ENCODE measurements at places on chromosomes 11 and 22.

GRCh38 chr11:96744697-96745096 is 354.9 kb downstream of the JRKL start:
- no peak for DNase-seq

GRCh38 chr11:43381802-43382201 is 23.1 kb downstream of the TTC17 start:
- DNase-seq: no peak

DNA sequence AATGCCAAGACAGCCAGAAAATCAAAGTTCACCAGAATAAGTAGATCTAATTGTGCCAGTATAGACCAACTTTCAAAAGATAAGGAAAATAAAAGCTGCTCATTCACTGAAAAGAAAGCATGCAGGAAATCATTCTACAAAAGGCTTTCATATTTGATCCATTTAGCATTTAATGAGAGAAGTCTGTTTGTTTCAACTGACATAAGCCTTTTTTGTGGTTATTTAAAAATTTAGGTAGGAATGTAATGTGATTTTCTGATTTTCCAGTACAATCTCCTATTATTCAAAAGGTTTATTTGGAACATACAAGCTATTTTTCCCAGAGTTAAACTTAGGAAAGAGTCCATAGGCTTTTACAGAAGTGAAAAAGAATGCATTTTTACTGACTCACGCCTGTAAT is 92.7 kb downstream of the SBF2 start:
- no peak for DNase-seq

DNA sequence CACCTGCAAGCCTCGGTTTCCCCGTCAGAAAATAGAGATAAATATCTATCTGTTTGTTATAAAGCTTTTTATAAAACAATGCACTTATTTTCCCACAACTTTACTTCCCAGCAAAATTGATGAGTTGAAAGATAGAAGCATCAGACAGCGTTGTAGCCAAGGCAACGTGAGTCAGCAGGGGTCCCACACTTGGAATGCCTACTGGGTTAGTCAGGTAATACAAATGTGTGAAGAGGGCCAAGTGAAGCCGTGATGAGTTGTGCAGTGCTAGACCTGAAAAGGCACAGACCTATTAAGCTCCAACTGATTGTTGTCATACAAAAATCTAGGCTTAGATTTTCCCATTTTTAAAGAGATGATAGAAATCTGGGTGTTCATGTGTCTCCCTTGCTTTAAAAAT is 118.7 kb downstream of the PGR start:
- DNase-seq: no peak

- DNase-seq: no peak
These were observed 308.8 kb downstream of the TBC1D22A start for GRCh38 chr22:47071078-47071806.

GRCh38 chr11:109845437-109845836 is 247.8 kb upstream of the ZC3H12C start:
- DNase-seq: no peak

- no peak for DNase-seq
These were observed 12.3 kb downstream of the KIAA0930 start for GRCh38 chr22:45228401-45228754.

DNA sequence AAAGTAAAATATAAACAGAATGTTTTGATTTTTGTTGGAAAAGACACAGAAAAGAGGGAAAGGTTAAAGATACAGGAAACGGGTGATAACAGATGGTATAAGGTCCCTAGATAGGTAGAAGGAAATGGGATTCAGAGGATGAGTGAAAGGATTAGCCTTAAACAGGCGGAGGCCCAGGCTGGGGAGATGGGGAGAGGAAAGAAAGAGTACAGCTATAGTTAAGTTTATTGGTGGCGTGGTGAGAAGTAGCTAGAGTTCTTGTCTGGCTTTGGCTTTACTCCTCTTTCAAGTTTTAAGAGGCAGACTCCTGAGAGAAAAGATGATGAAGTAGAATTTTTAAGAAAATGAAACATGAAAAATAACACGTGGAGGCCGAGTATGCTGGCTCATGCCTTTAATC is 13.7 kb downstream of the ZBTB44 start:
- no peak for DNase-seq

- no peak for DNase-seq
These were observed 169.8 kb downstream of the DSCAML1 start for GRCh38 chr11:117627259-117627658.

- DNase-seq: no peak
These were observed 29.1 kb downstream of the ALG8 start for GRCh38 chr11:78110351-78110750.

- DNase-seq: no peak
These were observed 18.4 kb downstream of the EIF3F start for GRCh38 chr11:8005556-8005955.

GRCh38 chr11:67776852-67777520 is 102.6 kb upstream of the ALDH3B2 start:
- DNase-seq: no peak

- no peak for DNase-seq
These were observed 33.2 kb downstream of the IRAG1 start for GRCh38 chr11:10660323-10660722.

- DNase-seq: no peak
These were observed 105.3 kb upstream of the KIRREL3 start for GRCh38 chr11:127105593-127106541.

DNA sequence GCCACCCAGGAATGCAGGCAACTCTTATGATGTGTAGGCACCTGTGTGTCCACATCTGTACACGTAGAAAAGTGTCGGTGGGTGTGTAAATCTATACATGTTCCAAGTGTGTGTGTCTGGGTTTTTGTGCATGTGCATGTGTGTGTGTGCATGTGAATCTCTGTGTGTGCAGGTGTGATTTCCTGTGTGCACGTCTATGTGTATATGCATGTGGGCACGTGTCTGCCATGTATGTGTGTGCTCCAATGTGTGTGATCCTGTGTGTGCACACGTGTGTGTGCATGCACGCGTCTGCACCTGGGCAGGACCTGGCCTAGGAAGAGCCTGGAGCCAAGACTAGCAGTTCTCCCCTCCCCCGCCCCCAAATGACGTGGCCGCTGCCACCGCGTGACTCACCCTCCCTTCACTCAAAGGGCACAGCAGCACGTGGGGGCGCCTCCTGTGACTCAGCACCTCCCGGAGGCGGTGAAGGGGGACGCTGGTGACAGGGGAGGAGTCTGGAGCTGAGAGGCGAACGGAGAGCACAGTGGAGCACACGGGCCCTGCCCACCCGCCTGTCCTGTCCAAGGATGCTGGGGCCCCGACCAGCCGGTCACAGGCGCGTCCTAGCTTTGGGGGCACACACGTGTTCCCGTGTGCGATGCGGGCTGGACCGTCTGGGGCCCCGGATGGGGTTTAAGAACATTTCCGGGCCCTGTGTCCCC is 10.1 kb downstream of the PIM3 start:
- peak; percentile 95 for DNase-seq

DNA sequence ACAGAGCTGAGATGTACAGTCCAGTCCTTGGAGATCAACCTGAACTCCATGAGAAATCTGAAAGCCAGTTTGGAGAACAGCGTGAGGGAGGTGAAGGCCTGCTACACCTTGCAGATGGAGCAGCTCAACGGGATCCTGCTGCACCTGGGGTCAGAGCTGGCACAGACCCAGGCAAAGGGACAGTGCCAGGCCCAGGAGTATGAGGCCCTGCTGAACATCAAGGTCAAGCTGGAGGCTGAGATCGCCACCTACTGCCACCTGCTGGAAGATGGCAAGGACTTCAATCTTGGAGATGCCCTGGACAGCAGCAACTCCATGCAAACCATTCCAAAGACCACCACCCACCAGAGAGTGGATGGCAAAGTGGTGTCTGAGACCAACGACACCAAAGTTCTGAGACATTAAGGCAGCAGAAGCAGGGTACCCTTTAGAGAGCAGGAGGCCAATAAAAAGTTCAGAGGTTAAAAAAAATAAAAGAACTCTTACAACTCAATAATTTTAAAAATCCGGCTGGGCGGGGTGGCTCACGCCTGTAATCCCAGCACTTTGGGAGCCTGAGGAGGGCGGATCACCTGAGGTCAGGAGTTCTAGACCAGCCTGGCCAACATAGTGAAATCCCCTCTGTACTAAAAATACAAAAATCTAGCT is 69.9 kb upstream of the RTL6 start:
- peak; percentile 42 for DNase-seq

GRCh38 chr11:74341921-74342320 is 30.5 kb upstream of the P4HA3 start:
- DNase-seq: no peak

GRCh38 chr11:112005422-112006094 is 19.6 kb upstream of the DLAT start:
- peak; percentile 81 for DNase-seq
